Adrenal gland (tissue), 19 donors: ENCODE measurements at places on chromosomes 6 and 20. TPM values are rescaled to one million over a fixed set of nuclear protein-coding genes. Genes with fewer than 3 reads are reported as not detected.
A peak's percentile ranks its signal among the peaks of the same experiment; 100 is the strongest.

The SYCP2L gene
- 1.6 TPM for total RNA-seq

The COL11A2 gene
- total RNA-seq: 0.68 TPM

The ADGRF1 gene
- 0.19 TPM for total RNA-seq

The CD93 gene
- total RNA-seq: 22.5 TPM

The KIF25 gene
- not detected for total RNA-seq

The WFDC10B gene
- not detected for total RNA-seq

The MEI4 gene
- 0.57 TPM for total RNA-seq

The OTOR gene
- not detected for total RNA-seq

The ZBP1 gene
- 0.79 TPM for total RNA-seq

The TMEM200A gene
- 71.8 TPM for total RNA-seq

The SIRPD gene
- not detected for total RNA-seq

The SIRPB1 gene
- 6.1 TPM for total RNA-seq

The TINAG gene
- not detected for total RNA-seq

The DNMT3B gene
- total RNA-seq: 1.8 TPM

The GRIK2 gene
- total RNA-seq: 7.8 TPM

The SAMD3 gene
- total RNA-seq: 2.4 TPM

The PGBD1 gene
- total RNA-seq: 4.0 TPM

The RSPH9 gene
- total RNA-seq: 1.00 TPM

The SPDEF gene
- not detected for total RNA-seq

- no peak for DNase-seq
Observed at GRCh38 chr6:112054555-112055190, 769 bp downstream of the CCN6 start.

- no peak for DNase-seq
Observed at GRCh38 chr6:135910790-135911618, 59.5 kb downstream of the PDE7B start.

GRCh38 chr6:22208026-22208425, 88.8 kb downstream of the PRL start:
- no peak for DNase-seq

DNA sequence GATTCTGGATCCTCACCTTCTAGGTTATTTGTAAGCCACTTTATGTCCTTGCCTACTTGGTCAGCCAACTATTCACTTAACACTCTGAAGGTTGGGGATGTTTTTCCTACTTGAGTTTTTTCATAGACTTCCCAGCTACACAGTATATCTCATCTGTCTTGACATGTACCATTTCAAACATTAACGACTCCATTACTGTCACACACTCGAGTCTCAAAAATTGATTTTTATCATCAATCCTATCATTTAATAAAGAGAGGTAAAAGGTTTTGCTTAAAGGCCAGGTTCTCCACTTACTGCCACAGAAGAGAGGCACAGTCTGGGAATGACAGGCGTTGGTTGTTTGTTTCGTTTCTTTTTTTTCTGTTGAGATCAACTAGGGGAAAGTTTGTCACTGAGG, 38.2 kb upstream of the LAMP5 start:
- DNase-seq: no peak

DNA sequence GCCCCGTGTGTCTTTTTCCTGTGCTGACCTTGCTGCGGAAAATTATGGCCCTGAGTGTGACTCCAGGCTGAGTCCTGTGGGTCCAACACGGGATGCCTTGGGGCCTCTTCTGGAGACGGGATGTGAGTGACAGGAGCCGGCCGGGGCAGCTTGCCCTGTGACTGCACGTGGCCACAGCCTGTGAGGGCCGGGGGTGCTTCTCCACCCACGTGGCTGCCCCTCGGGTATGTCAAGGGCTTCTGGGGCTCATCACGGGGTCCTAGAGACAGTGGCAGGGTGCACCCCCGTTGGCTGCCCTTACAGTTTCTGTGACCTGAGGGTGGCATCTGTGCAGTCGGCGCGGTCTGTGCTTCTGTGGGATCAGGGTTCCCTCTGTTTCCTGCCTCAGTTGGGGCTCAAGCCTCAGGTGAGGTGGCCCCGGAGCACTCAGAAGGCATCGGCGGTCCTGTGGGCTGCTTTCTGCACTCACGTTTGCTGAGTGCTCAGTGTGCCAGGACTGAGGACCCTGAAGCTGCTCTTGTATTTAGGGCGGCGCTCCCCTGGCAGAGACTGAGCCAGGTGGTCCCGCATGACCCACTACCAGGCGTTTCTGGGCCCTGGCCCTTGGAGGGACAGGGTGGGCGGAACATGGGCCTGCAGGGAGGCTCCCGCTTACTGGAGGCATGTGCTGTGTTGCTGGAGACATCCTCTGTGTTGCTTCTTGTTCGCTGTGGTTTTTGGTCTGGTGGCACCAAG, 5.4 kb downstream of the RTEL1 start:
- DNase-seq: no peak

GRCh38 chr20:34515484-34516246, 557 bp upstream of the DYNLRB1 start:
- DNase-seq: peak; percentile 70

GRCh38 chr20:36408219-36408618, 102.1 kb downstream of the DLGAP4 start:
- no peak for DNase-seq

- DNase-seq: no peak
Observed at GRCh38 chr6:152750694-152751093, at the start of gene VIP. Gene VIP, plus strand, starts transcription at chr6:152750797. Its CDS starts 1,381 bp downstream, at chr6:152752178.

DNA sequence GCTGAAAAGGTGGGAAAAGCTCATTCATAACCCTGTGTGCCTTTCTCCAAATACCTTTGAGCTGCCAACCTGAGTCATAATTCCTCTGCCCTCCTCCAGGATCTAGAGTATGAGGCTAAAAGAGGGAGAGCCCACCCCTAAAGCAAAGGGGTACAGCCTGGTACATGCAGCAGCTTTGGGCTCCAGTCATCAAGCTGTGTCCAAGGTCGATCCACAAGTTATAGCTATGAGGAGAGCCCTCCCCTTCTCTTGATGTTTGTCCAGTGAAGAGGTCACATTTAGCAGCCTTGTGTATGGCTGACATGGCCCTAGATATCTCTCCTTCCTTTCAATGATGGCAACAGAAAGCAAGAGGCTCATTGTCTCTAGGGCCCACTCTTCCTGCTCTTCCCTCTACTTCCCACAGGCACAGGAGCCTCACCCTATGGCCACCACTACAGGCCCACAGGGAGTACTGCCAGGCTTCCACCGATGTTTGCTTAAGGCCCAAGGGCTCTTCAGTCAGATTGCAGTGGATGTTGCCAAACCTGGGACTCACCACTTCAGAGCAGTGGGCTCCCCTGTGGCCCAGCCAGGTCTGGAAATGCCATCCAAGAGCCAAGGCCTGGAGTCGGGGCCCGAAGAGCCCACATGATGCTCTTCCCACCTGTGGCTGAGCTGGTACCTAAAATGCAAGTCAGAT, 176.8 kb downstream of the CD83 start:
- DNase-seq: no peak

- peak; percentile 69 for DNase-seq
Observed at GRCh38 chr6:41587131-41587879, 41.1 kb downstream of the FOXP4 start.

DNA sequence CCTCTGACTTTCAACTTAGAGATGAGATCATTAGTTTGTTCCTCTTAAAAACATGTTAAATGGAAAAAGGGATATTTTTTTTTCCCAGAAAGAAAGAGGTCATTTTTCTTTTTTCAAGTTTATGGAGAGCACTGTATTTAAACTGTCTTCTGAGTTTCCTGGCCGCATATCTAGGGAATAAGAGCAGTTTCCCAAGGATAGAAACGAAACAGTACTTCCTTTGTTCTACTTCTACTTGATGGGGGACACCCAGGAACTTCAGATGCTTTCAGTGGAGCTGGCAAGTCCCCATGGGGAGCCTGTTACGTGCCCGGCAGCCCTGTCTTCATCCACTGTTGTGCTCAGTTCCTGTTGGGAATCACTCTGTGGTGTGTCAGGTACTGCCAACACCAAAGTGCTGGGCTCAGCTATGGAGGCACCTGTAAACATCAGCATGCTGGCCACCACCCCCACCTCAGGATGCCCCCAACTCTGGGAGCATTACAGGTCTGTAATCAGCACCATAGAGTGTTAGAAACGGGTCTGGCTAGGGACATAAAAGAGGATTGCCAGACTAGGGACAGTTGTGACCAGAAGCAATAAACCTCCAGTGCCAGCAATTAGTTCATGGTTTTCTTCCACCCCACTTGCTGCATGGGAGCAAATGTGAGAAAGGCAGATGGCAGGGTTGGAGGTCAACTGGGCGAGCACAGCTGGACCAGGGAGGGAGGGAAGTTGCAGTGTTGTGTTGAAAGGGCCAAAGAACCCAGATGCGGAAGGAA, 221.7 kb upstream of the ECI2 start:
- DNase-seq: no peak

- no peak for DNase-seq
Observed at GRCh38 chr6:156585859-156586258, 191.3 kb upstream of the ARID1B start.

GRCh38 chr20:25049261-25050060, 8.5 kb downstream of the ACSS1 start:
- peak; percentile 4 for DNase-seq

GRCh38 chr6:31138982-31139381, at the start of gene PSORS1C2:
Gene PSORS1C2, minus strand, starts transcription at chr6:31139066. Its CDS starts 40 bp downstream, at chr6:31139026.
- no peak for DNase-seq

DNA sequence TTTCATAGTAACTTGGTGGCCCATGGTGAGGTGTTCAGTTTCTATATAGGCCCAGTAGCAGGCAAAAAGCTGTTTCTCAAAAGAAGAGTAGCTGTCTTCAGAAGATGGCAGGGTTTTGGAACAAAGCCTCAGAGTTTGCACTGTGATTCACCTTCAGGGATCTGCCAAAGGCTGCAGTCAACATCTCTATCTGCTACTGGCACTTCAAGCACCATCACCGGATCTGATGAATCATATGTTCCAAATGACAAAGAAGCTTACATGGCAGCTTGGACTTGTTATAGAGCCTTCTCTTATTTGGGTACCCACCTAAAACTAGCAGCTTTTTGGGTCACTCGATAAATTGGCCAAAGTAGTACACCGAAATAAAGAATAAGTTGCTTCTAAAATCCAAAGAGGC, 39.5 kb downstream of the PKIB start:
- DNase-seq: no peak

- no peak for DNase-seq
Observed at GRCh38 chr6:148557796-148558321, 189.0 kb upstream of the UST start.

GRCh38 chr6:3635482-3635881, 116.0 kb downstream of the PXDC1 start:
- DNase-seq: no peak

DNA sequence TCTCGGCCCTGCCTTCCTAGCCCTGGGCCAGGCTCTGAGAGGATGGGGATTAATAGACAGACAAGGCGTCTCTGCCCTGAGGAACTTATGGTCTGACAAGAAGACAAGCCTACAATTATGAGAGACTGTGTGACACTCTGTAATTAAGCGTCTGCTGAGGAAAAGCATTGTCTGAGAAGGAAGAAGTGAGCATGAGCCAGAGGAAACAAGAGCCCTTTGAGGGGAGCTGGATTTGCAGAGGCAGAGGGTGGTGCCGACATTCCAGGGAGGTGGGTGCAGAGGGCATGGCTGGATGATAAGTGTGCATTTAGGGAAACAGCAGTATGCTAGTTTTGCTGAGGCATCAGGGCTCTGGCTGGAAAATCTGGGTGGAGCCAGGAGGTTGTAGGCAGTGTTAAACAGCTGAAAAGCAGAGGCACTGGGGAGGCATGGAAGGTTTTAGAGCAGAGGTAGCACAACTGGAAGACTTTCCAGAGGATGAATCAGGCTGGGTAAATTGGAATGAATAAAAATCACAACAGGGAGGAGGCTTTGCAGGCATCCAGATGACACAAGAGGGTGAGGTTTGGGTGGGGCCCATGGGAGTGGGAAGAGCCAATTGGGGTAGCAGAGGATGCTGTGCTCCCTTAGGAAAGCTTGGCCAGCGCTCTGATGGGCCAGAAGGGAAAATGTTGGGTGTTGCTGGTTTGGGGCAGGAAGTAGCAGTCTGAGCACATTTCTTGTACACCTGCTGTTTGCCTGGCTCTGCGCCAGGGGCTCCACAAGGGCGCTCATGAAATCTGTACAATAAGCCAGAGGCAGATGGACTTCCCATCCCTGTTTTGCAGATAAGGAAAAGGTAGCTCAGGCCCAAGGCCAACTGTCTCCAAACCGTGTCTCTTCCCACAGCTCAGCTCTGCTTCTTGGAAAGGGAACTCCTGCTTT, 74.0 kb upstream of the MYL9 start:
- DNase-seq: no peak

GRCh38 chr20:17933711-17934110, 34.9 kb downstream of the SNX5 start:
- no peak for DNase-seq

GRCh38 chr6:136780972-136781371, 11.3 kb downstream of the MAP3K5 start:
- no peak for DNase-seq

DNA sequence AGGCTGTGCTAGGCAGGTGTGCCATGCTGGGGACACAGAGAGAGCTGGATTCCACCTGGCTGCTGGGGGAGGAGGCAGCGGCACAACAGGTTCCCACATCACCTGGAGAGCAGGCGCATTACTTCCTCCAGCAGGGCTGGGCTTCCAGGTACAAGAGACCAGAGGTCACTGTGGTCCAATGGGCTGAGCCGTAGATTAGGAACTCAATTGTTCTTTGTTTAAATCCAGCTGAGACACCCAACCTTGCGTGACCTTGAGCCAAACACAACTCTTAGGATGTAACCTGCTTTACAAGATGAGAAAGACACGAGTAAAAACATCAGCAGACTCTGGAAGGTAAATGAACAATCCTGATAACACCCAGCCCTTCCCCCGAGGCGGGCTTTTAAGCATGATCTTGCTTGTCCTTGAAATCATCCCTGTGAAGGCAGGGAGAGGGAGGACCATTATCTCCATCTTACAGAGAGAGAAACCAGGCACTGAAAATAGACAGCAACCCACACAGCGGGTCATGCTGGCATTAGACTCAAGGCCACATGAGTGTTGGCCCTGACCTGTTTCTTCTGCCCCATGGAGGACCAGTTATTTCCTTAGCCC, 216.5 kb upstream of the RREB1 start:
- no peak for DNase-seq

GRCh38 chr6:108961985-108962384, 113.8 kb downstream of the ARMC2 start:
- no peak for DNase-seq

DNA sequence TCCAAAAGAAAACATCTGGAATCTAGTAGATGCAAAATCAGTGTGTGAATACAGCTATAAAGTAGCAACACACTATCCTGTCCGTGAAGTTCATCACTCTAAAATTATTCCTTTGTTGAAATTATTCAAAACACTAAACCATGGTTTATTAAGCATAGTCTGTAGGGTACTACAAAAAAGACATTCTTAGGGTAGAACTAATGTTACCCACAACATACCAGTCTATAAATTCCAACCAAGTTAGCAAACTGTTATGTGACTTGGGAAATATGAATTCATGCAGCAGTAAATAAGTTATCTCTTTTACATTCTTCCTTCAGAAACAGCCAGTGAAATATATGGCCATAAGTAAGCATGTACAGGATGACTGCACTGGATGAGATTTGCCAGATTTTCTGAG, 580.3 kb upstream of the ADGRB3 start:
- no peak for DNase-seq

GRCh38 chr6:116766506-116767176, 1.1 kb upstream of the FAM162B start:
- no peak for DNase-seq
